Osteoblast (primary cell): ENCODE measurements at places on chromosomes 3 and 15. TPM values are rescaled to one million over a fixed set of nuclear protein-coding genes. Genes with fewer than 3 reads are reported as not detected.

DNA sequence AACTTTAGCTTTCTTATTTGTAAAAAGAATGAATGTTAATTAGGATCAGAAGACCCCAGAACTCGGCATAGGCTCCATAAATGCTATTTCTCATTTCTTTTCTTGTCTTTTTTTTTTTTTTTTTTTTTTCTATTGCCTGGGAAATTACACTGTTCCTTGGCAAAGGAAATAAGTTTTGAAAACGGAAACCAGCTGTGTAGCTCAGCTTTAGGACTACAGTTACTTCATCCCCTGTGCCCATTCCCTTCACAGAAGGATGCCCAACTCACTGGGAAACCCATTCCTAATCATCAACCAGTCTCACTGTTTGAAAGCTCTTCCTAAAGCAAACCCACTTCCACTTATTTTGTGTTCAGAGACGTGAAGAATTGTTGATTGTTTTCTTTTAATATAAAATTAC lies 254.0 kb upstream of the IL12A start:
- DNase-seq = no peak
- H3K27me3 ChIP-seq = no peaks in the 10 kb centered on the region
- H3K36me3 ChIP-seq = no peaks in the 10 kb centered on the region
- H3K27ac ChIP-seq = no peak overlapping the region
- H3K4me1 ChIP-seq = peaks cover 30% of the 10 kb centered on the region

- H3K27me3 ChIP-seq = no peaks in the 10 kb centered on the region
- peaks cover 52% of the 10 kb centered on the region for H3K4me1 ChIP-seq
- peaks cover 12% of the 10 kb centered on the region for H3K36me3 ChIP-seq
- H3K27ac ChIP-seq = peak overlapping the region; percentile 71
- DNase-seq = no peak
- H3K4me3 ChIP-seq = no peak overlapping the region
These were observed 106.8 kb downstream of the MBNL1 start for GRCh38 chr3:152375546-152375945.

DNA sequence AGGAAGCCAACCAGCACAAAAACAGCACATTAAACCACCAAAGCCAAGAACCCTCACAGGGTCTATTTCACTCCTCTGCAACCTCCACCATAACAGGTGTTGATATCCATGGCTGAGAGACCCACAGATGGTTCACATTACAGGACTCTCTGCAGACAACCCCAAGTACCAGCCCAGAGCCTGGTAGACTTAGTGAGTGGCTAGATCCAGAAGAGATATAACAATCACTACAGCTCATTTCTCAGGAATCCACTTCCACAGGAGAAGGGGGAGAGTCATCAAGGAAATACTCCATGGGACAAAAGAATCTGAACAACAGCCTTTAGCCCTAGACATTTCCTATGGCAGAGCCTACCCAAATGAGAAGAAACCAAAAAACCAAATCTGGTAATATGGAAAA lies 168.1 kb upstream of the CD96 start:
- DNase-seq = no peak
- H3K4me1 ChIP-seq = no peaks in the 10 kb centered on the region
- no peaks in the 10 kb centered on the region for H3K36me3 ChIP-seq
- H3K27ac ChIP-seq = no peak overlapping the region
- H3K4me3 ChIP-seq = no peak overlapping the region

- peaks cover 15% of the 10 kb centered on the region for H3K36me3 ChIP-seq
- H3K27me3 ChIP-seq = no peaks in the 10 kb centered on the region
- H3K4me3 ChIP-seq = no peak overlapping the region
- peak; percentile 69 for DNase-seq
- peaks cover 24% of the 10 kb centered on the region for H3K4me1 ChIP-seq
- H3K27ac ChIP-seq = peak overlapping the region; percentile 80
These were observed 11.1 kb downstream of the RUVBL1 start for GRCh38 chr3:128112357-128112968.

GRCh38 chr15:80985981-80986380 lies 3.6 kb downstream of the MESD start:
- no peaks in the 10 kb centered on the region for H3K27me3 ChIP-seq
- H3K27ac ChIP-seq = no peak overlapping the region
- no peak overlapping the region for H3K4me3 ChIP-seq
- peaks cover 3% of the 10 kb centered on the region for H3K36me3 ChIP-seq

DNA sequence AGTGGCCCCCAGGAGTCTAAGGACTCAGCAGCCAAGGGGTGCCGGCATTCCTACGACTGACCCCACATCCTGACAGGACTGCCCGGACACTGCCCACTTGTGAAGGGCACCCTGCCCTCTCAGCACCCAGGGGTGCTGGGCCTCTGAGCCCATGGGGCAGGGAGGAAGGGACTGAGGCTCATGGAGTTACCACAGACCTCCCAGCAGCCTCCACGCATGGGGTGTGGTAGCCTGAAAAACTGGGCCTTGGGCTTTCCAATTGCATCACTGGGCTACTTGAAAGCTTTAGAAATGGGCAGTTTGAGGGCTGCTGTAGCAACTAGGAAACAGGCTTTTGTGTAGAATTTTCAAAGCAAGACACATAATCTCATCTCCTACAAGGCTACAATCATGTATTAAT lies 13.2 kb downstream of the TKT start:
- H3K27me3 ChIP-seq = no peaks in the 10 kb centered on the region
- H3K4me1 ChIP-seq = peaks cover 28% of the 10 kb centered on the region
- DNase-seq = peak; percentile 81
- H3K36me3 ChIP-seq = peaks cover 51% of the 10 kb centered on the region

DNA sequence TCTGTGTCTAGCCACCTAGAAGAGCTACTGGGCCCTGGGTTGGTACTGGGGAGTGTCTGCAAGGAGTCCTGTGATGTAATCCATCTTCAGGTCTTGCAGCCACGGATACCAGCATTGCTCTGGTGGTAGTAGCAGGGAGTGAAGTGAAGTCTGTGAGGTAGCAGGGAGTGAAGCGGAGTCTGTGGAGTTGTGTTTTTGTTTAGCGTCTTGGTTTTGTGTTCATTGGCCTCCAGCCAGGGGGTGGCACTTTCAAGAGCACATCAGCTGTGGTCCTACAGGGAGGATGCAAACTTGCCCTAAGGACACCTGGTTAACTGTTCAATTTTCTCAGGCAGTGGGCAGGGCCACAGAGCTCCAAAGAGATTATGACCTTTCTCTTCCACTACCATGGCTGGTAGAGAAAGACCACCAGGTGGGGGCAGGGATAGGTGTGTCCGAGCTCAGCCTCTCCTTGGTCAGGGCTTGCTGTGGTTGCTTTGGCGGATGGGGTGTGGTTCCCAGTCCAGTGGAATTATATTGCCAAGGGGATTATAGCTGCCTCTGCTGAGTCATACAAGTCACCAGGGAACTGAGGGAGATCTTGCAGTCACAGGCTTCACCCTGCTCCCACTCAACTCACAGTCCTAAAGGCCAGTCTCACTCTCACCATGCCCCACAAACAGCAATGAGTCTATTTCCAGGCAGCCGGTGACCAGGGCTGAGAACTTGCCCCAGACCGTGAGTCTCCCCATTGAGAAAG lies 424.7 kb downstream of the ZBBX start:
- H3K27me3 ChIP-seq = no peaks in the 10 kb centered on the region
- no peak for DNase-seq
- no peaks in the 10 kb centered on the region for H3K36me3 ChIP-seq
- H3K4me1 ChIP-seq = no peaks in the 10 kb centered on the region
- no peak overlapping the region for H3K27ac ChIP-seq

DNA sequence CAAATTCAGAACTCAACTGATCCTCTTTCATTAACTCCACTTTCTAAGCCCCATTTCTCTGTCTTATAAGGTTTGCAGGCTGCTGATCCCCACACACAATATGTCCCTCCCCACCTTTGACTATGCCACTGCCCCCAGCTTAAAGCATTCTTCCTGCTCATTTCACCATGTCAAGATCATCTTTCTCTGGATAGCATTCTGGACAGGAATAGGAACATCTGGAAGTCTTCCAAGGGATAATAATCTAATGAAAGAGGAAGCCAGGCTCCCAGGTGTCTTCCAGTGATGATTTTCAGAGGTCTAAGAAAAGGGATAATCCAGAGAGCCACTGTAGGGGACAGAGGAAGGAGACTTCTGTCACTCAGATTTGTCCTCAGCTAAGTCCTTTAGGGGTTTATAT lies 54.6 kb upstream of the GALNT15 start:
- no peak for DNase-seq
- no peak overlapping the region for H3K27ac ChIP-seq

DNA sequence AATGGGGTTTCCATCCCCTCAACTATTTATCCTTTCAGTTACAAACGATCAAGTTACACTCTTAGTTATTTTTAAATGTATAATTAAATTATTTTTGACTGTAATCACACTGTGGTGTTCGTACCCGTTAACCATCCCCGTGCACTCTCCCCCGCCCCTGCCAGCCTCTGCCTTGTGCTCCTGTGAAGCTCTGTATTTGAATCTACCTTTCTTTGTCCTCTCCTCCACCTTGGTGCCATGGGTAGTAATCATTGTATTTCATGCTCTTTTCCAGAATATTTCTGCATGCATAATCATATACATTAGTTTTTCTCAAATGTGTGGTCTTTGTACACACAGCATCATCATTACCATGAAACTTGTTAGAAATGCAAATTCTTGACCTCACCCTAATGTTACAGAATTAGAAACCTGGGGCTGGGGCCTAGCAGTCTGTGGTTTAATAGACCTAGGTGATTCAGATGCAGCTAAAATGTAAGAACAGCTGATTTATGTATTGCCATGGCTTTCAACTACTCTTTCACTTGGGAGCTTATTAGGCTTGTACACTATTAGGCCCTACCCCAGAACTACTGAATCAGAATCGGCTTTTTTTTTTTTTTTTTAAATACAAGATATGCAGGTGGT lies 91.5 kb downstream of the STT3B start:
- H3K27ac ChIP-seq = no peak overlapping the region
- H3K27me3 ChIP-seq = no peaks in the 10 kb centered on the region
- H3K4me3 ChIP-seq = no peak overlapping the region
- peaks cover 17% of the 10 kb centered on the region for H3K36me3 ChIP-seq
- no peaks in the 10 kb centered on the region for H3K4me1 ChIP-seq

- no peaks in the 10 kb centered on the region for H3K27me3 ChIP-seq
- H3K4me3 ChIP-seq = peak overlapping the region; percentile 86
- H3K27ac ChIP-seq = peak overlapping the region; percentile 71
- no peaks in the 10 kb centered on the region for H3K36me3 ChIP-seq
- peak; percentile 92 for DNase-seq
- peaks cover 14% of the 10 kb centered on the region for H3K4me1 ChIP-seq
These were observed 36.7 kb downstream of the HMCES start for GRCh38 chr3:129315223-129315997.

DNA sequence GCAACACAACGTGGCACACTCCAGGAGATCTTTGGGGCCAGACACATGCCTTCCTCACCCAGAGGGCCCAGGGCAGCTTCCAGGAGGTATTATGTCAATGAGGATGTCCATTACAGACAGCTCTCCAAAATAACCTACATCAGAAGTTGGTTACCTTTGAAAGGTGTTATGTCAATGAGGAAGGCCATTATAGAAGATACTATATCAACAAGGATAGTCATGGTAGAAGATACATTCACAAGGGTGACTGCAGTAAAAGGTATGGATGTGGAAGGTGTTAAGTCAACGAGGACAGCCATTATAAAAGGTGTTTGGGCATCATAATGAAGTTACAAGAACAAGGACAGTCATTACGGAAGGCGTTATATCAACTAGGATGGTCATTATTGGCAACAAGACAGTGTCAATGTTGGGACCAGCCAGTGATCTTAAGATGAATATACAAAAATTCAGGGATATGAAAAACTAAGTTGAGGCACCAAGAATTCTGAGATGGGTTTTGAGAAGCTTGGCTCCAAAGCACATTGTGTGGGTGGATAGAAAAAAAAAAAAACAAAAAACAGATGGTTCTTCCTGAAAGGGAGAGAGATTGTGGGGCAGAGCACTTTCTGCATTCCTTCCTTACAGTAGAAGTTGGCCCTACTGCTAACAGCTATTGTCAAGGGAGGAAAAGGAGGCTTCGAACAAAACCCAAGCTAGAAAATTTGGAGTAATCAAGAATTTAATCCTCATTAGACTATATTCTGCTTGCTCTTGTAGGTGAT lies 11.2 kb downstream of the CDCP1 start:
- peaks cover 79% of the 10 kb centered on the region for H3K4me1 ChIP-seq
- no peaks in the 10 kb centered on the region for H3K27me3 ChIP-seq
- H3K36me3 ChIP-seq = no peaks in the 10 kb centered on the region

- no peak overlapping the region for H3K4me3 ChIP-seq
- no peaks in the 10 kb centered on the region for H3K36me3 ChIP-seq
- no peaks in the 10 kb centered on the region for H3K4me1 ChIP-seq
- DNase-seq = no peak
These were observed 416.5 kb downstream of the TBL1XR1 start for GRCh38 chr3:176780766-176781165.

DNA sequence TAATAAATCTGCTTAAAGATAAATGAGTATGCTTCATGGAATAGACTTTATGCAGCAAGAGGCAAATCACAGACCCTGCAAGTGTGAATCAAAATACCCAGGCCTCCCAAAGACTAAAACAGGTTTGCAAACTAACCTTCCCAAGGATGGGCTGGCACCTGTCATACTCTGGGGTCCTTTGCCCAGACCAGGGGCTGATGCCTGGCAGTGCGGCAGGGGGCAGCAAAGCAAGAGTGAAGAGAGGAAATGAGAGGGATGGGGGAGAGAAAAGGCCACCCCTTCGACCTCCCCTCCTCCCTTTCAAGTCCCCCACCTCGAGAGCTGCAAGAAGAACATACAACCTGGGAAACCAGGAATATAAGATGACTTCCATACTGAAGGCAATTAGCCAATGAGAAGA lies 31.8 kb downstream of the XXYLT1 start:
- H3K27ac ChIP-seq = no peak overlapping the region
- H3K4me3 ChIP-seq = no peak overlapping the region
- no peak for DNase-seq
- no peaks in the 10 kb centered on the region for H3K27me3 ChIP-seq
- H3K36me3 ChIP-seq = no peaks in the 10 kb centered on the region

DNA sequence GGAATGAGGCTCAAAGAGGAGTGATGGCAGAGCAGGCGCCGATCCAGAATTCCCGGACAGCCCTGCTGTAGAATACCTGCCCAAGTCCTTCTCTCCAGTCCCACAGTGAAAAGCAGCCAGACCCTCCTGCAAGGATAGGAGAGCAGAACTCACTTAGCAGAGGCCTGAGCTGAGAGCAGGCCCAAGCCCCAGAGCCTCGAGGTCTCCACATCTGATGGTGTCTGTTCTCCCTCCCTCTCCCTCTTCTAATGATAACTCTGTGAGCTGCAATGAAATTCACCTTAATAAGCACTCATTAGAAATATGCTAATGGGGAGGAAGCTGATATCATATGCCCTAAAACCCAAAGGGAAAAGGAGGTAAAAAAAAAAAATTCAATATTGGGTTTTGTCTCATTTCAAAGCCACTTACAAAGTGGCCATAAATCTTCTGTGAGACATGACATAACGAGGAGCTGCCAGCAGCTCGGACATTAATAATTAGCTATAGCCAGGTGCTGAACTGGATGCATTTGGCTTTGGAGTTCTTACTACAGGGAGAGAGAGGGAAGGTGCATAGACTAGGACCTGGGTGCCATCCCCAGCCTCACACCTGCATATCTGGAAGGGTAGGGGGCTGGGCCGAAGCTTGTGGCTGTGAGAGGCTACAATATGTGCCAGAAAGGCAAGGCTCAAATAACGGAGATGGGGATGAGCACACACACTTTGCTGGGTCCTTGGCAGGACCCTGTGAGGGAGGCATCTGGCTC lies 108.4 kb downstream of the MEGF11 start:
- H3K27ac ChIP-seq = no peak overlapping the region
- DNase-seq = peak; percentile 53
- no peaks in the 10 kb centered on the region for H3K36me3 ChIP-seq
- peaks cover 40% of the 10 kb centered on the region for H3K27me3 ChIP-seq

LRRK1 gene
- 14.1 and 15.2 TPM in 2 replicates for total RNA-seq

SERPINI1 gene
- 1.4 and 2.7 TPM in 2 replicates for total RNA-seq

CILP gene
- under 0.01 TPM in 2 replicates for total RNA-seq

EFCC1 gene
- not detected in 2 replicates for total RNA-seq

WDR49 gene
- under 0.01 TPM in 1 of 2 replicates, not detected in the other for total RNA-seq

ERICH6 gene
- total RNA-seq = under 0.01 and 0.29 TPM in 2 replicates

C3orf20 gene
- under 0.01 and 0.29 TPM in 2 replicates for total RNA-seq

PLA1A gene
- total RNA-seq = under 0.01 and 0.36 TPM in 2 replicates

GRIP2 gene
- under 0.01 and 1.4 TPM in 2 replicates for total RNA-seq

HDGFL3 gene
- total RNA-seq = 27.5 and 42.4 TPM in 2 replicates

PP2D1 gene
- total RNA-seq = not detected in 2 replicates

PARP3 gene
- 39.2 and 46.0 TPM in 2 replicates for total RNA-seq
